D721Med (cell line): ENCODE measurements at places on chromosomes 3 and 15.

- no peak for DNase-seq
Observed at GRCh38 chr3:160163229-160163878, 61.9 kb upstream of the C3orf80 start.

- DNase-seq = no peak
Observed at GRCh38 chr15:27743638-27744037, 355.5 kb downstream of the OCA2 start.

DNA sequence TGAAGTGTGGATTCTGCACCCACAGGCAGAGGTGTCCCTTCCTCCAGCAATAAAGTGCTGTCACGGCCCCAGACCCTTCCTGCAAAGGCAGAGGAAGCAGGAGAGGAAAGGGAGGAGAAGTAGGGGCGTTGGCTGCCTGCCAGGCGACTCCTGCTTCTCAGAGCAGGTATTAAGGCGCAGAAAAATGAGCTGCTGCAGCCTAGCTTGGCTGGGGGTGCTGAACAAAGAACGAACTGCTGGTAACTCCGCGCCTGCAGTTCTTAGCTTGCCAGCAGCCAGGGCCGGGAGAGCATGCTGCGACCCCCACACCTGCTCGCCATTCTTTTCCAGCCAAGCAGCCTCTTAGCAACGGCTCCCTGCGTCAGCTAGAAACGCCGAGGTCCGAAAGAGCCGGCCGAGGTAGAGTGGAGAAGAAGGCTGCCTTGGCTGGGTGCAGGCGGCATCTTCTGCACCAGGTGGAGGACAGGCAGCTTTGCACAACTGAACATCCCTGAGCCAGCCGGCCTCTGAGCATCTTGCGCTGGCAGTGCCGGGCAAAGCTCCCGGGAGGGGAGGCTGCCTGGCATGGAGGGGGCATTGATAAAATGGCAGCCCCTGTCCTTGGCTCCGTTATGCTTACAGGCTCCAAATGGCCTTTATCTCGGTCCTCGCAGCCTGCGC, 296.0 kb downstream of the MEX3B start:
- no peak for DNase-seq

GRCh38 chr3:47611576-47611975, 32.9 kb upstream of the CSPG5 start:
- DNase-seq = no peak

DNA sequence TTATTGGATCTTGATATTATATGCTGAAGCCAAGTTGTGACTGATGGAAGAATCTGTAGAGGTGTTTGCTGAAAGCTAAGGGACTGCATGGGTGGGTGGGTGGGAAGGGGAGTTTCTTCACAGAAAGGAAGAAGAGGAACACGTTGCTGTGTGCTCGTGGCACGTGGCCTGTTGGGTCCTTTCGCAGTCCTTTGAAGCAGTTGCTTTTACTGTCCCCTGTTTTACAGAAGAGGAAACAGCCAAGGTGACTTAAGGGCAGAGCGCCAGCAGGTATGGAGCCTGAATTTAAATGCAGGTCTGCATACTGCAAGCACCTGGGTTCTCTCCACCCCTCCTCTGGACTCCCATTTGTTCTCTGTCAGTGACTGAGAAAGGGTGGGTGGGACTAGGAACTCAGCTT, 59.4 kb upstream of the PRR23C start:
- no peak for DNase-seq

DNA sequence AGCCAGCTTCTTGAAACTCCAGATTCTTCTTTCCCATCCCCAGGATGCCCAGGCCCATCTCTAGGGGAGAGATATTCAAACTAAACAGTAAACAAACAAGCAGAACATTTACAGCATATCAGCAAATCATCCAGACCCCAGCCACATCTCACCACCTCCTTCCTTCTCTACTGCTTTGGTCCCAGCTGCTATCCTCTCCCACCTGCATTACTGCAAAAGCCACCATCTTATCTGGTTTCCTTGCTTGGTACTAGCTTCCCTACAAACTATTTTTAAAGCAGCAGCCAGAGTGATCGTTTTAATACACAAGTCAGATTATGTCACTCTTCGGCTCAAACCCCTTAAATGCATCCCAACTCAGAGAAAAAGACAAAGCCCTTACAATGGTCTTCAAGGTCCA, 4.8 kb downstream of the LYSMD2 start:
- DNase-seq = no peak

DNA sequence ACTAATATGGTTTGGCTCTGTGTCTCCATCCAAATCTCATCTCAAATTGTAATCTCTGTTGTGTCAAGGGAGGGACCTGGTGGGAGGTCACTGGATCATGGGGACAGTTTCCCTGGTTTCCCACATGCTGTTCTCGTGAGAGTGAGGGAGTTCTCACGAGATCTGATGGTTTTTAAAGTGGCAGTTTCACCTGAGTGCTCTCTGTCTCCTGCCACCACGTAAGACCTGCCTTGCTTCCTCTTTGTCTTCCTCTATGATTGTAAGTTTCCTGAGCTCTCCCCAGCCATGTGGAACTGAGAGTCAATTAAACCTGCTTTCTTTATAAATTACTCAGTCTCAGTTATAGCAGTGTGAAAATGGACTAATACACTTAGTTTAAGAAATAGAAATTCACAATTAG, 228.9 kb downstream of the CD47 start:
- no peak for DNase-seq

GRCh38 chr15:60541481-60542299, 62.7 kb upstream of the ICE2 start:
- no peak for DNase-seq

DNA sequence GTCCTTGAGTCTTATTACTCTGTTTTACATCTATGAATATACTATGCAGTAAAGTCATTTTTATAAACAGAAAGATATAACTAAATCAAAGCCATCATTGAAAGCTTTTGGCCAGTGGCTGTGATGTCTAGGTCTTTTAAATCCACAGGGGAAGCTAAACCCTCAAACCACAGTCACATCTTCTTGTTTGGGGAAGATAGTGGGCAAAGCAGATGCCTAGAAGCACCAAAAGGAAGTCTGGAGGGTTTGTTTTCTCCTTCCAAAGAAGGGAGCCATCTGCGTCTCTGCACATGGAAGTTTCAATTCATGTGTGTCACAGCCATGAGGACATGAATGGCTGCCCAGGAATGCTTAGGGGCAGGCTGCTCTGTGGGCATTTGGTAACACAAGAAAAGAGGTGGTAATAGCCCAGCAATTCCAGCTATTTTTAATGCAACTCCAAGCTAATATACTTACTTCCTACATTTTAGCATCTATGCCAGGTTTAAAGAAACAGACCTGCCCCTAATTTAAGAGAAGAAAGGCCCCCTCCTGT, 322.2 kb downstream of the SLC9A9 start:
- no peak for DNase-seq

GRCh38 chr3:126883241-126883640, 99.7 kb upstream of the PLXNA1 start:
- DNase-seq = no peak

DNA sequence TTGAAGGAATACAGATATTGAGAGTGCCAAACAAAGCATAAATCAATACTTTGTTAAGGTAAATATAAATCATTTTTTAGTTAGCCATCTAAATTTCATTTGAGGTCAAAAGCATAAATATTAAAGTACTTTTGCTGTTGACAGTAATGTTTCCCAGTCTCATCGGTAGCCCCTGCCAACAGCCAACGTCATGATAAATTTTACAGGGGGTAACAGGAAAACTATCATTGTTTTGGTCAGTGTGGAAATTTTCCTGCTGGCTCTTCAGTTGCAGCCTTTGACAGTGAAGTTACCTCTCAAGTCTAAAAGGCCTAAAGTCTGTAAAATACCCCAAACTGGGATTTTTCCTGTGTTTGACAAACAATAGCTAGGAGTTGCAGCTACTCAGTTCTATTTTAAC, 37.3 kb upstream of the TTC14 start:
- DNase-seq = no peak

- DNase-seq = no peak
Observed at GRCh38 chr3:64957408-64958198, 269.8 kb upstream of the ADAMTS9 start.

GRCh38 chr15:76203346-76204108, 107.7 kb downstream of the ETFA start:
- no peak for DNase-seq

DNA sequence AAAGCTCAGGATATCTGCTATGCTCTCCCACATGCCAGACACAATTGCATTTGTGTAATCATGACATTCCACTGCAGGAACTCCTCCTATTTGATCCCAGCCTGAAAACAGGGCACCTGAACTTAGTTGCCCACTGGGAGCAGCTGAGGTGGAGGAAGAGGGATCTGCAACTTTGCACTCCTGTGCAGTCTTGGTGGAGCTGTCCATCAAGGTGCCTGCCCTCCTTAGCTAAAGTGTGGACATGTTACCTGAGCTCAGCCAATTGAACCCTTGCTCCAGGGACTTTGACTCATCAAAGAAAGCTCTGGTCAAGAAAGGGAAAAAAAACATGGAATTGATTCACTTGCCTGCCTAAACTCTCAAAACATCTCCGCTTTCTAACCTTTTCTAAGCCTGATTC, 33.3 kb upstream of the TUBGCP5 start:
- no peak for DNase-seq

DNA sequence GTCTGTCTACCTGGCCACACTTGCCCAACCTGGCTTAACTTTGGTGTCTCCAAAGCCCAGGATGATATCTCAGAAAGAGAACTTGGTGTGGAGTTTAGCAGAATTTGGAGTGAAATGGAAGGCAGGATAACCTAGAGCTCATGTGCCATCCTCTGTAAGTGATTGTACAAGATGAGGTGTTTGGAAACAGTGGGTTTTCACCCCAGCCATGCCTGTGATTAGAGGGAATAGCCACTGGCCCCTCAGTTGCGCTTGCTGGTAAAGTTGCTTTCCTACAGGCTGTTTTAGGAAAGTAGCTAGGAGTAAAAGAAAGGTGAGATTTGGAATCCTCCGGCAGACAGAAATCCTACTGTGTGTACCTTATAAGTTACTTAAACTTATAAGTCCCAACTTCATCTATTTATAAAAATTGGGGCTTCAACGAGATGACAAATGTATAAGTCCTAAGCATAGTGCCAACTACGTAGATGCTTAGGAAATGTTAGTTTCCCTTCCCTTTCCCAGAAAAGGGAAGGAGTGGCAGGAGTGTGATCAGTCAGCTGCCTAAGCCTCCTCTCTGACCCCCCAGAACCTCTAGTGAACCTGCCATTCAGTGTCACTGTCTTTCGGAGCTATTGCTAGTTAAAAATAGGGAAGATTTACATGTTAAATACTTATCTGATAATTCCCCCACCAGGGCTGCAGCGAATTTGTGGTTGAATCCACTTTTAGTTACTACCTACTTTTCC, 13.4 kb upstream of the BMF start:
- DNase-seq = no peak

DNA sequence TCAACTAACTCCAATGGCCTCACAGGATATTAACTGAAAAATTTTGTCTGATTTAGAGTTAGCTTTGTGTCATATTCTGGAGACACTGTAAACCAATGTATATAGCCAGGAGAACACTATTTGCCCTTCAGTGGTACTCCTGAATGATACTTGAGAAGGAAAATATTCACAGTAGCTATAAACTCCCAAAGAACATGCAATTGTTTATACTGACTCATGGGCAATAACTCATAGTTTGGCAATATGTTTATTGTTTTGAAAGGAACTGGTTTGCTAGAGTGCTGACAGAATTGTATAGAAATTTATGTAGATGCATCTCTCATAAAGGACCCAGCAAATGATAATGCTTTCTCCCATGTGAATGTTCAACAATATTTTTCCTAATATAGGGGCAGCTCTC, 537.6 kb downstream of the PLOD2 start:
- DNase-seq = no peak

- no peak for DNase-seq
Observed at GRCh38 chr3:64586952-64587351, 100.8 kb downstream of the ADAMTS9 start.

DNA sequence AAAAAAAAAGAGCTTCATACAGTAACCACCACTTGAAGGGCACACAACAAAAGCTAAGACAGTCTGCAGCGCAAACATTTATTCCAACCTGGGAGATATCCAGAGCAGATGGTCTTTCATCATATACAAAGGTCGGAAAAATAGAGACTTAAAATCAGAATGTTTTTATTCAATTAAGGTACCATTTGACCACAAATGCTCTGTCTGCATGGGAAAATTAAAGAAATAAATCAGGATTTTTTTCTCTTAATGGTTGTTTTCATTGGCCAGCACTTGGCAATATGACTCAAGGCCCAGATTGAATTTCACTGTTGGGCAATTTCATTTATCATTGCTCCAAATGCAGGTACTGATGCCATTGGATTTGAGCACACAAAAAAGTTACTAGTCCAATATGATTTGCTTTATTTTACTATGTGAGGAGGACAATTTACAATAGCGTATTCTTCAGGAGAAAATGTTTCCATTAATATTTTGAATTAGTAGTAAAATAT, 145.9 kb upstream of the AGTR1 start:
- no peak for DNase-seq

GRCh38 chr3:187612656-187613055, 57.5 kb downstream of the SST start:
- no peak for DNase-seq

GRCh38 chr3:53005854-53006513, 39.9 kb downstream of the SFMBT1 start:
- DNase-seq = no peak

DNA sequence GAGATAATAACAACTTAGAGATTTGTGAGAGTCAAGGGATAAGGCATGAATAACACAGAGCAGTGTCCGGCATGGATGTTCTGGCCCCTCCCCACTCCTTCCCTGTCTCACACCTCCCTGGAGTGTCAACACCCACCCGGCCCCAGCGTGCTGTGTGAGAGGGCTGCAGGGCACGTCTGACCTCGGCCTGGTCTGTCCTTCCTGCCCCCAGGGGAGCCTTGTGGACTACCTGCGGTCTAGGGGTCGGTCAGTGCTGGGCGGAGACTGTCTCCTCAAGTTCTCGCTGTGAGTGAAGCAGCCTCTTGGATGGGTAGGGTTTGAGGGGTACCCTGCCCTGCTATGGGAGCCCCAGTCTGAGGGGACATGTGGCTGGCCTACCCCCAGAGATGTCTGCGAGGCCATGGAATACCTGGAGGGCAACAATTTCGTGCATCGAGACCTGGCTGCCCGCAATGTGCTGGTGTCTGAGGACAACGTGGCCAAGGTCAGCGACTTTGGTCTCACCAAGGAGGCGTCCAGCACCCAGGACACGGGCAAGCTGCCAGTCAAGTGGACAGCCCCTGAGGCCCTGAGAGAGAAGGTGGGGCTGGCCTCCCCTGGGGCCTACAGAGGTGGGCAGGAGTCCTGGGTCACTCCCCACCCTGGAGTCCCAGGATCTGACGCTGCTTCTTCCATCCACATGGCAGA, 11.2 kb upstream of the LMAN1L start:
- DNase-seq = no peak

DNA sequence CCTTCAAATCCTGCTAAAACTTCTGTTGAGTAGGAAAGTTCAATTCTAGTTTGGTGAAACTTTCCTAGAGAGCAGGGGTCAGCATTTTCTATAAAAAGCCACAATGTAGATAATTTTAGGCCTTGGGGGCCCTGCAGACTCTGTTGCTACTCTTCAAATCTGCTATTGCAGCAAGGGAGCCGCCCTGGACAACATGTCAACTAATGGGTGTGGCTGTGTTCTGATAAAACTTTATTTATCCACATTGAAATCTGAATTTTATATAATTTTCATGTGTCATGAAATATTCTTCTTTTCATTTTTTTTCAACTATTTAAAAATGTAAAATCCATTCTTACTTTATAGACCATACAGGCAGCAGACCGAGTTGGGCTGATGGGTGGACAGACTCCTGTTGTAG, 67.4 kb upstream of the SAMMSON start:
- no peak for DNase-seq
